ENCODE measurements at places on chromosomes 2 and 18. TPM values are rescaled to one million over a fixed set of nuclear protein-coding genes. Genes with fewer than 3 reads are reported as not detected.

ABHD1 gene
- polyA plus RNA-seq = 0.24 TPM

FSIP2 gene
- polyA plus RNA-seq = 0.02 TPM

STPG4 gene
- polyA plus RNA-seq = 0.06 TPM

ITM2C gene
- polyA plus RNA-seq = 274 TPM

KLHL41 gene
- 0.10 TPM for polyA plus RNA-seq

GRCh38 chr2:42613281-42614064 is 45.0 kb downstream of the MTA3 start:
- peaks cover 16% of the 10 kb centered on the region for H3K36me3 ChIP-seq
- peaks cover 3% of the 10 kb centered on the region for H3K4me1 ChIP-seq
- no peaks in the 10 kb centered on the region for H3K27me3 ChIP-seq
- H3K4me3 ChIP-seq = no peak overlapping the region
- DNase-seq = no peak

DNA sequence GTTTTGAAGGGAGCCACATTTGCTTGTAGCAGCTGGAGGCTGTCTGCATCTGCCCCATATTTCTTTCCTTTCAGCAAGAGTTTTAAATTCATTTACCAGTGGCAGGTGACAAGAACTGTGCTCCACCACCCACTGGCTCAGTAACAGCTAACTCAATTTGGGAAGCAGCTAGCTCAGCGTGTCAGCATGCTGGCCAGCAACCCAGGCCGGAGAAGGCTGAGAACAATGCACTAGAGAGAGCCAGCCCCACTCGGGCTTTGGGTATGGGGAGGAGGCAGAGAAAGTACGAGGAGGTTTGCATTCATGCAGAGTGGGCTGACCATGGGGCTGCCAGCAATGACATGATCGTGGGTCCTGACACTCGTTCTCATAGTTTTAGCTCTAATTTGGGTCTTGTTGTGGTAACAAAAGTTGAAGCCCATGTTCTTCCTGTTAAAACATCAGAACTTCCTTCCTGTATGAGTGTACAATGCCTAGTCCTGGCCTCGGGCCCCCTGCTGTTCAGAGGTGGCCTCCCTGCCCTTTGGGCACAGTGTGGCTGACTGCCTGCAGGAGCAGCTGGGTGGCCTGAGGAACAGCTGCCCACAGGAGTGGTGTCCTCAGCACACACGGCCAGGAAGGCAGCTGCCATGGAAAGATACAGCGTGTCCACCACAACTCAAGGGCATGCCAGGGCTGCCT is 23.0 kb downstream of the CDC42EP3 start:
- H3K27me3 ChIP-seq = no peaks in the 10 kb centered on the region
- DNase-seq = no peak
- peaks cover 62% of the 10 kb centered on the region for H3K36me3 ChIP-seq
- H3K4me1 ChIP-seq = peaks cover 40% of the 10 kb centered on the region

Data from IMR-90 (cell line).